ENCODE measurements at places on chromosomes 4 and X.

GRCh38 chr4:85147481-85148076, 181.1 kb upstream of the WDFY3 start:
- no peak for DNase-seq

GRCh38 chrX:84219551-84219950, 31.6 kb upstream of the RPS6KA6 start:
- no peak for DNase-seq

DNA sequence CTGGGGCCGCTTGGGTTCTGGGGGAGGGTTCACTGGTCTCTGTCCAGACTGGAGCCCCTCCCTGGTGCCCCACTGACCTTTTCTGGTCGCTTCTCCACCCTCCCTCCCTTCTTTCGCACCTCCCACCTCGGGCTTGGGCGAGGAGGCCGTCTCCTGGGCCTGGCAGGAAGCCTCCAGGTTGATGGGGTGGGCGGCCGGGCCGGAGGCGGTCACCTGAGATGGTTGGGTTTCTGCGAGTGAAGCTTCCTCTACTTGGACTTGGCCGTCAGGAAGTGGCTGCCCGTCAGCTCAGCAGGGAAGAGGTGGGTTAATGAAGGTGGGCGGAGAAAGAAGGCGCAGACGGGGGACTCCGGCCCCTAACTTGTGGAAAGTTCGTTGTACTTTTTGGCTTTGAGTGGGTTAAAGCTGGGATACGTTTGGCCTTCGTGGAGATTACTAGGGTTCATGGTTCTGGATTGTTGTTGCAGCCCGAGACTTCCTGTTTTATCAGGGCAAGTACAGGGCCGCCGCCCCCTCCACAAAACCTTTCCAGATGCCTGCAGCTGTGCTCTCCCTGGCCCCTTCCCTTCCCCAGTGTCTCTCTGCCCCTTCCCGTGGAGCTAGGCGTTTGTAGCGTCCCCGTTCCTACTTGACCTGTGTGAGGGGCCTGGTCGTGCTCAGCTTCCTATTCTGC, 1.2 kb downstream of the AKAP17A start:
- no peak for DNase-seq

- no peak for DNase-seq
Measured at GRCh38 chrX:149491812-149492211, 13.3 kb downstream of the IDS start.

DNA sequence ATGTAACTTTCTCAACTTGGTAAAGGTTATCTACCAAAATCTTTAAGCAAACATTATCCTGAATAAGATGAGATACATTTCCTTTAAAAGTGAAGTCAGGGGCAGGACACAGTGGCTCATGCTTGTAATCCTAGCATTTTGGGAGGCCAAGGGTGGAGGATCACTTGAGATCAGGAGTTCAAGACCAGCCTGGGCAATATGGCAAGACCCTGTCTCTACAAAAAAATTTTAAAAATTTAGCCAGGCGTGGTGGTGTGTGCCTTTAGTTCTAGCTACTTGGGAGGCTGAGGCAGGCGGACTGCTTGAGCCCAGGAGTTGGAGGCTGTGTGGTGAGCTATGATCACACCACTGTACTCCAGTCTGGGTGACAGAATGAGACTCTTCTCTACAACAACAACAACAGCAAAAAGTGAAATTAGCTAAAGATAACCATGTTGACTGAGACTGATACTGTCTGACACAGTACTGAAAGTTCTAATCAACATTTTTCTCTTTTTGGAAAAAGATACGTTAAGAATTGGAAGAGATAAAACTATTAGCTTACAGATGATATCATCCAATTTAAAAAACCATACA, 4.9 kb downstream of the DCAF16 start:
- DNase-seq = no peak

DNA sequence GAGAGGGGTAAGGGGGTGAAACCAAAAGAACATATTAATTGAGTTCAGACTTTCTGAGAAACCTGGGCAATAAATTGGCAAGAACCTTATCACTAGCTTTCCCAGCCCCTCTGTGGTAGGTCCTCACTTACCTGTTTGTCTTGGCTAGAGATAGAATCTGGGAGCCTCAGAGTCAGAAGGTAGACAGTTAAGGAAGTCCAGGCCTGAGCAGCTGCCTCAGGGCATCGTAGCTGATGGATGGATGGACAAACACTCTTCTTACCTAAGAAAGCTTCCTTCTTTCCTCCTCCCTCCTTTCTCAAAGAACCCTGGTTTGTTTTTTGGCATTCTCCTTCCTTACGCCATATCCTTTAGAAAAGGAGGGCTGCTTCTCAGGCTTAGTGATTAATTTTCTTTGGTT, 24.4 kb downstream of the FRAS1 start:
- DNase-seq = no peak

- DNase-seq = no peak
Measured at GRCh38 chrX:72309297-72310071, 3.8 kb upstream of the CITED1 start.
